T-helper 17 cell (primary cell): ENCODE measurements at places on chromosomes 11 and 22.

- DNase-seq, result no peak
Measured at GRCh38 chr11:57248780-57249383, 11.8 kb upstream of the APLNR start.

GRCh38 chr22:46185283-46185682, 35.0 kb downstream of the PPARA start:
- no peak for DNase-seq

DNA sequence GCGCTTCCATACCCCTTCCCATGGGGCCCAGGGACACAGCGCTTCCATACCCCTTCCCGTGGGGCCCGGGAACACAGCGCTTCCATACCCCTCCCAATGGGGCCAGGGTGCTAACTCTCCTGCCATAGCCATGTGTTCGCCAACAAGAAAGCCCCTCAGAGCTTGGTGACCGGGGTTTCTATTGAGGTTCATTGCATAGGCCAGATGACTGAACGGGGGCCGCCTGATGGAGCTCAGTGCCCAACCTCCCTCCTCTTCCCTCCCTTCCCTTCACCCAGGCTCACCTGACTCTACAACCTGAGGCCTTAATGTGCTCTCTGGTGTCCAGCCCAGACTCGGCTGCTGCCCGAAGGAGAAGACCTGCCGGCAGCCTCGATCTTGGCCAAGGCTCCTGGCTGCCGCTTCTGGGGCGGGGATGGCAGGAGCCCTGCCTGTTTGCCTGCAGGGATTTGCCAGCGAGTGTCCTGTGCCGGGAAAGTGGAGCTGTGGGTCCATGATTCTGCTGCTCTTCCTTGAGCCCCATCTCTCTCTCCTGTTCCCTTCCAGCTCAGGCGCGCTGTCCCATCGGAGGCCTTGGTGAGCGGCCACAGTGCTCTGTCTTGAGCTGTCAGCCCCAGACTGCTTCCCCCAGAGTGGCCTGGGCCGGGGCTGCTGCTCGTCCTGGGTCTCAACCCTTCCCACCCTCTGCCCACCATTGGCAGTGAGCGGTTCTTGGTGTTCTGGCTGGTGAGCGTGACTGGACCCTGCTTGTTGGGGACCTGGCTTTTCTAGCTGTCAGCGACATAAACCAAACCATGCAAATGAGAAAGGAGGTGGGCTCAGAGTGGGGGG, 267.0 kb downstream of the TBC1D22A start:
- no peak for DNase-seq

DNA sequence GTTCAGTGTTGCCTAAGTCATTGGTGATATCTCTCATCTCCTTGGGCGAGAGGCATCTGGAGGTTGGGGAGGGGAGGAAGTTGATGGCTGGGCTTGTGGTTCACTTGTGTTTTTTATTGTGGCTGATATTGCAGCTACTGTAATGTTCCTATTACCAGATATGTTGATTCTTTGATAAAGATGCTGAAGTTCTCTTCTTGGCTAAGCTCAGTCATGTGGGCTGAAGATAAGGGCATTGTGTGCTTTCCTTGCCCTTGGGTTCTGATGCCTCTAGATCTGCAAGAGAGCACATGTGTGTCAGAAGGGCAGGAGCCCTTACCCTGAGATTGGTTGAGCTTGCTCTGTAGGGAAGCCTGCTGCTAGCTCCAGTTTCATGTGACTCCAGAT, 12.0 kb downstream of the STX3 start:
- no peak for DNase-seq
